Smooth muscle cell of trachea (primary cell): ENCODE measurements at places on chromosomes 2 and 18. TPM values are rescaled to one million over a fixed set of nuclear protein-coding genes. Genes with fewer than 3 reads are reported as not detected.

Gene FZD7
- 17.0 and 82.4 TPM in 2 replicates for total RNA-seq

Gene HTR2B
- total RNA-seq: 9.8 and 15.3 TPM in 2 replicates

Gene CRYBA2
- total RNA-seq: not detected in 2 replicates

Gene VSNL1
- 0.29 and 0.99 TPM in 2 replicates for total RNA-seq
